ENCODE measurements at places on chromosomes 12 and 14.

DNA sequence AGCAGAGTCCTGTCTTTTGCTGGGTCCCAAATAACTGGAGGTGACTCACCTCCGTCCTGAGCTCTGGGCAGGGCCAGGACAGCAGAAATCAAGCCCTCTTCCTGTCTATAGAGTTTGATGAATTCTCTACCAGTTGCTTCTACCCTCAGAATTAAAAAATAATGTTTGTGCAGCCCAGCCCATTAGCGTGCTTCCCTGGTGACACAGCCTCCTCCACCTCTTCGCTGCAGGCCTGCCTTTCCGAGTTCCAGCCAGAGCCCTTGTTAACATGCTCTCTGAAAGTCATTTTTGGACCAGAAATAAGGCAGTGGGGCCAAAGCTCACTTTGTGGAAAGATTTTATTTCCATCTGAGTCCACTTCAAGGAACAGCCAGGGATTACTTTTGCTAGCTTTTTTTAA lies 94.0 kb downstream of the TBX5 start:
- DNase-seq = no peak

- peak; percentile 71 for DNase-seq
These were observed 20.2 kb upstream of the PPP1R13B start for GRCh38 chr14:103867523-103867953.

- peak; percentile 65 for DNase-seq
These were observed 38.6 kb downstream of the MGST1 start for GRCh38 chr12:16385782-16386646.

- DNase-seq = no peak
These were observed 368.6 kb downstream of the DAD1 start for GRCh38 chr14:22220427-22220826.

- peak; percentile 41 for DNase-seq
These were observed 365.6 kb downstream of the BCL11B start for GRCh38 chr14:98906123-98906995.

- DNase-seq = no peak
These were observed 181.5 kb upstream of the ARHGAP5 start for GRCh38 chr14:31895646-31896045.

DNA sequence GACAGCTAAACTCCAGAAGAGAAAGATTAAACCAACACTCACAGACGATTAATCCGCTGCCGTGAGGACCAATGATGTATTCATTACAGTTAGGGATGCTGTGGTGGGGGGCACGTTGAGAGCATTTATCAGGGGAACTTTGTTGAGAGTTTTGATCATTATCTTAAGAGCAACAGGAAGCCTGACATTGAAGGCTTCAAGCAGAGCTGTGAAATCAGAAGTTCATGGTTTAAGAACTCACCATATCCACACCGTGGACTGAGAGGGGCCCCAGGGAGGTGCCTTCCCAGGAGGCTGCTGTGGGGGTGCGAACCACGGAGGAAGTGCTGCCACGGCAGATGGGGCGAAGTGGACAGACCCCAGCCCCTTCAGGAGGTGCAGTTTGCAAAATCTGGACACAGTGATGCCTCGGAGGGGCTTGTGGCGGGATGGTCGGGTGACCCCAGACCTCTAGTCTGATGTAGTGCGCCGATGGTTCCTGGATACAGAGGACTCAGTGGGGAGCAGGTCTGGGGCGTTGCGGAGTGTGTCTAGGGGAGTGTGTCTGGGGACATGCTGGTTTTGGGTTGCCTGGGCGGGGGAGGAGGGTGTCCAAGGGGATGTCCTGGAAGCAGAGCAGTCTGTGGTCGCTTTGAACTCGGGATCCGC lies 73.0 kb downstream of the DIO3 start:
- no peak for DNase-seq

- no peak for DNase-seq
These were observed 125.0 kb upstream of the DHRS4 start for GRCh38 chr14:23828616-23829015.

- peak; percentile 63 for DNase-seq
These were observed 2.5 kb downstream of the PLEKHG3 start for GRCh38 chr14:64706593-64707193.

- DNase-seq = no peak
These were observed 198.3 kb downstream of the CFAP54 start for GRCh38 chr12:96687719-96688118.

DNA sequence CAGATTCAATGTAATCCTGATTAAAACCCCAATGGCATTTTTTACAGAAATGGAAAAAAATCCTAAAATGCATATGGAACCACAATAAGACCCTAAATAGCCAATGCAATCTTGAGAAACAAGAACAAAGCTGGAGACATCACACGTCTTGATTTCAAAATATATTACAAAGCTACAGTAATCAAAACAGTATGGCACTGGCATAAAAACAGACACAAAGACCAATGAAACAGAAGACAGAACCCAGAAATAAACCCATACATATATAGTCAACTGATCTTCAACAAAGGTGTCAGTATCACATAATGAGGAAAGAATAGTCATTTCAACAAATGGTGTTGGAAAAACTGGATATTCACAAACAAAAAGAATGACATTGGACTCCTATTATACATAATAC lies 9.4 kb upstream of the ABCC9 start:
- no peak for DNase-seq

DNA sequence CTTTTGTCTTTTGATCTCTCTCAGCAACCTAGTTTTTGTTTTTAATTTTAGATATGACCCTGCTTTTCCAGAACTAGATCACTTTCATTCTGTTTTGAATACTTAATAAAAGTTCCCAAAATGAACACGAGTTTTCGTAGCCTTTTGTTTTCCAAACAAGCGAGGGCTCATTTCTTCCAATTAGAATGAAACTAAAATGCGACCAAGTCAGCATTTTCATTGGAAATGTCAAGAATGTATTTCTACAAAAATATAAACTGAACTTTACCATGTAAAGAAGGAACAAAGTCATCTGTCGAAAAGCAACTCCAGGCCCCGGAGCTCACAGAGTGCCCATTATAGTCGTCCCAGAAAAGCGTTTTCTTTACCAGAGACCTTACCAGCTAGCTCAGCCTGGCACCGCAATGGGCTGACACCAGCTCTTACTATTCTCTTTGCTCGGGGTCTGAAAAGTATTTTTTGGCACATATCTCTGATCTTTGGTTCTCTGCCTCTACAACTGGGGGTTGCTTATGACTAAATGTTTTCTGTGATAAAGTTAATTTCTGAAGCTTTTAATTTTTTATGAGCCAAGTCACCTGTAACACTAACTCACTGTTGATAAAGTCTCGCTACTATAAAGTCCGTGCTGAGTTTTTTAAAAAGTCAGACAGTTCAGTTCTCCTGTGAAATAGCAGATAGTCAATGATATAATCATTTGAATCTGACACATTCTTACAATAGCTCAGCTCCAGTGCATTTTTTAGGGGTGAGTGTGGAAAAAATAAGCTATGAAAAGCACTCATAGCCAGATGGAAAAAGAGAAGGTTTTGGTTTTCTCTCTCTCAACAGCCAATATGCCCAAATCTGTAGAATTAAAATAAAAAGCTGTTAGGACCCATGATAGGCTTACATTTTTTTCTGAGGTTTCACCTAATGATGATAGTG lies 43.4 kb downstream of the SAMD4A start:
- DNase-seq = no peak

DNA sequence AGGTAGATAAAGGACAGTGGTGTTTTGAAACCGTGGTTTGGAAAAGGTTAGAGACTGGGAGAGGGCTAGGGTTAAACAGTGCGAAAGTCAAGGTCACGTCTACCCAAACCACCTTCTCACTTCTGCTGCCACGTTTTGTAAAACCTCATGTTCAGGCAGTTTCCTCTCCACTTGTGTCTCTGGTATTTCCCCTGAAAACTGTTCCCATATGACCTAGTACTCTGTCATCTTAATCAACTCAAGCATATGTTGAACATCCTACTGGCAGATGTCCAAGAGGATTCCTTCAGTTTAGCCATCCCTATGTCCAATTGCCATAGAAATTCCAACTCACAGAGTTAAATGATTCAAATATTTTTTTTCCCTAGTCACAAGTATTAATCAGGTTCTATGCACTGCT lies 17.4 kb downstream of the CLEC4C start:
- no peak for DNase-seq

DNA sequence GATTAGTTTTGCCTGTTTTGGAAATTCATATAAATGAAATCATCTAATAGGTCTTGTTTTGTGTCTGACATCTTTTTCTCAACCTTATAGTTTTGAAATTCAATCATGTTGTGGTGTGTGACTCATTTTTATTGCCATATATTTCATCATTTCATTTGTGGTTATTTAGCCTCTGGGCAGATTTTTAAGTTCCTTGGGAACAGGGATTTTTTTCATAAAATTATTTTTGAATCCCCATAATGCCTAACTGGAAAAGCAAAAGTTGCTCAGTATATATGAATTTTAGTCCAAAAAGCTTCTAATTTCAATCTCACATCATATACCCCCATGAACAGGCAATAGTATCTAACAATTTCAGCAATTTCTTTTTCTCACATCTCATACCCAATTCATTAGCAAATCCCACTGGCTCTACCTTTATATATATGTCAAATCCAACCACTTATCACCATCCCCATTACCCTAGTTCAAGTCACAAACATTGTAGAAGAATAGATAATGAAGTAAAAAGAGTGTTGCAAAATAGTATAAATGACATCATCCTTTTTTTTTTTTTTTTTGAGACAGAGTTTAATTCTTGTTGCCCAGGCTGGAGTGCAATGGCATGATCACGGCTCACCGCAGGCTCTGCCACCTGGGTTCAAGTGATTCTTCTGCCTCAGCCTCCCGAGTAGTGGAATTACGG lies 2.6 kb upstream of the OR6J1 start:
- DNase-seq = no peak

DNA sequence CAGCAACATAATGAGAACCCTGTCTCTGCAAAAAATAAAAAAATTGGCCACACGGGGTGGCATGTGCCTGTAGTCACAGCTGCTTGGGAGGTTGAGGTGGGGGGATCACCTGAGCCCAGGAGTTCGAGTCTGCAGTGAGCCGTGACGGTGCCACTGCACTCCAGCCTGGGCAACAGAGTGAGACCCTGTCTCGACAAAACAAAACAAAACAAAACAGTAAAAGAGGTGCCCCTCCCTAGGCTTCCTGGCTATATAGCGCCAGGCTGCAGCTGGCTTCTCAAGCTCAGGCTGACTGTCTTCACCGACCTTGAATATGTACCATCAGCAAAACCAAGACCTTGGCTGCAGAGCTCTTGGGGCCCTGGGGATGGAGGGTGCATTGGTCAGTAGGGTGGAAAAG lies 29.4 kb downstream of the TSPAN9 start:
- no peak for DNase-seq

DNA sequence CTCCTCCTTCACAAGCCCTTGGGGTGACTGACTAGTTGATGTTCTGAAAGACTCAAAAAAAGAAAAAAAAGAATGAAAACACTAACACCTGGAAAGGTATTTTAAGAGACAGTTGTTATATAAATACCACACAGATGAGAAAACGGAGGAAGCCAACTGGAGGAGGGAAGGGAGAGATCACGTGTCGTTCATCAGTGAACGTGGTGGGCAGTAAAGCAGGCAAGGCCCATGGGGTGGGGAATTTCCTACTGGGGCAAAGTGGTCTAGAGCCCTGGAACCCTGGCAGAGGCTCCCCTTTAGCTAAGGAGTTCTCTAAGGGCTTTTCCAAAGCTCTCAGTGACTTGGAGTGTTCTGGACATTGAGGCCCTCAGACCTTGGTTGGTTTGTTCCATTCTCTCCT lies 169.7 kb downstream of the CALM1 start:
- DNase-seq = no peak

DNA sequence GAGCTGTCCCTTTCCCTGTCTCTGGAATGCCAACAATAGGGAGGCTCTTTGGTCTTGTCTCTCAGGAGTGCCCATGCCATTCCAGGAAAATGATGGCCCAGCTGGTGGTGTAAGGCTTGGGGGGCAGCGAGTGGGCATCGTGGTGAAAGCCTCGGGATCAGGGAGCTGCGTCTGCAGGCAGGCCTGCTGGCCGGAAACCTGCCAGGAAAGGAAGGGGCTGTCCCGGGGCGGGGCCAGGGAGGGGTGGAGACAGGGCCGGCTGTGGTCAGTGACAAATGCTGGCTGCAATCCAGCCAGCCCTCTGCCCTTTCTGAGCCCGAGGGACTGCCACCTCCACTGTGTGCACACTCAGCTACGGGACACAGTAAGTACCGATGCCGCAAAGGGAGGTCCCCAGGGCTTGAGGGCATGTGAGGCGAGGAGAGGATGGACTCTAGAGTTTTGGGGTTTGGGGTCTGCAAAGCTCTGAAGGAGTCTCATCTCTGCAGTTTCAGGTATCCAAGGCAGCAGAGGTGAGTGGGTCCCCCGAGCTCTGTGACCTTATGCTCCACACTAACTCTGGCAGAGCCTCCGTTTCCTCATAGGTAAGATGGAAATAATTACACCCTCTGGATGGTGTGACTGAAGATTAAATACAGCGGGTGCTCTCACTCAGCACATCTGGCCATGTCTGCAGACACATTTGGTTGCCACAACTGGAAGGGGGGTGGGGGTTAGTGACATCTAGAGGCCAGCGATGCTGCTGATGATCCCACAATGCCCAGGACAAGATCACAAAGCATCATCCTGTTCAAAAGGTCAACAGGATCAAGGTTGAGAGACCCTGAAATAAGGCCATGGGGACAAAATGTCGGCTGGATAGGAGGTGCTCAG lies at the start of gene SERPINA5:
TSS of gene SERPINA5 (plus strand) at position 300 of the 873 bp plus-strand sequence. CDS start 5,937 bp downstream, outside the sequence.
- DNase-seq = peak; percentile 79

- DNase-seq = no peak
These were observed 20.8 kb upstream of the SAV1 start for GRCh38 chr14:50688875-50689274.
